ENCODE measurements at places on chromosomes 1 and 21.
A peak's percentile ranks its signal among the peaks of the same experiment; 100 is the strongest.

DNA sequence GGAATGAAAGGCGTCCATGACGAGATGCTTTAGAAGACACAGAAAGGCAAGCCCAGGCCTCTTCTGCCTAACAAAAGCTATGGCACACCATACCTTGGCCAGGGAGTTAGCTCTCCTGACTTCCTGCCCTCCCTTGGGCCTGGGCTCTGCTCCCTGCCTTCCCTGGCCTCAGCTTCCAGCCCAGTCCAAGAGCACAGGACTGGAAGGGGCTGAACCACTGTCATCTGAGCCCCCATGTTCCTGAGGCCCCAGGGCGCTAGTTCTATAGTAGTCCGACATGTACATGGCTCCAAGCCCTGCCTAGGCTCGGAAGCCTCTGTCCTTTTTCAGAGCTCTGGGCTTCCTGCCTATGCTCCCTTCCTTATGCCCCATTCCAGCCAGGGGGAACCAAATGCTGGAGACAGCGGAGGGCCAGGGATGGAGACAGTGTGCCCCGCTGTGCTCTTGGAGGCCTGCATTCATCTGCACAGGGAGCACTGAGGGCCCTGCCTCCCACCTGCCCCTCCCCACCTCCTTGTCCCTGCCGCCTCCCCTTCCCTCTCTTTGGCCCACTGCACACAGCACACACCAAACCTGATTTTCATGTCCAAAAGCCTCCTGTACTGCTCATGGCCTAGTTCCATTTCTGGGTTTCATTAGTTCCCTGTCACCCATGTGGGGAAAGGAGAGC is 240.1 kb downstream of the RHOU start:
- DNase-seq = no peak

DNA sequence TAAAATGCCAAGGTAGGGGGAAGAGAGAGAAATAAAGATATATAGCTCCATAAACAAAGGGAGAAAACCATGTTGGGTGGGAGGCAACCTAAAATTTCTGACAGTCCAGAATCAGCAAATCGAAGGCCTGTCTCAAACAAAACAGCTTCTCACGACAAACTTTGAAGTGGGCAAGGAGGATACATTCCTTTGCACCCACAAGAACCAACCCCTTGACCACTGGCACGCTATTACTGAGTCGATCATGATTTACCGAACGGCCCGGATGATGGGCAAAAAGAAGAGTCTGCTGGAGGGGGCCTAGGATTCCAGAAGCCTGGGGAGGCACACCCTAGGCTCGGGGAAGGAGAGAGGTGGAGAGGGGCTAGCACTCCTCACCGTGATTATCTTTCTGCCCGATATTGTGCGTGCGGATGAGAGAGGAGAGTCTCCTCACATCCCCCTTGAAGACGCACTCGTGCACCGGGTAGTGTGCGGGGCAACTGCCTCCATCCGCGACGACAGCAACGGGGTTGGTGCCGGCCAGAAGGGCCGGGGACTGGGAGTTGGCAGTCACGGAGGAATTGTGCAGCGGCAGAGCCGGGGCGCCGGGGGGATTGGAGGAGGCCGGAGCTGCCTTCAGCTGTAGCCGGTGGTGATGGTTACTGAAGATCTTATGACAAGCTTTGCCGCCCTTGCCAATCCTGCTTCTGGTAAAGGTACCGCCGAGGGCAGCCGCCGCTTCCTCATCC is 756 bp downstream of the ANKRD13C start:
- DNase-seq = peak; percentile 71

- DNase-seq = no peak
Observed at GRCh38 chr1:197783510-197783948, 8.2 kb upstream of the DENND1B start.

DNA sequence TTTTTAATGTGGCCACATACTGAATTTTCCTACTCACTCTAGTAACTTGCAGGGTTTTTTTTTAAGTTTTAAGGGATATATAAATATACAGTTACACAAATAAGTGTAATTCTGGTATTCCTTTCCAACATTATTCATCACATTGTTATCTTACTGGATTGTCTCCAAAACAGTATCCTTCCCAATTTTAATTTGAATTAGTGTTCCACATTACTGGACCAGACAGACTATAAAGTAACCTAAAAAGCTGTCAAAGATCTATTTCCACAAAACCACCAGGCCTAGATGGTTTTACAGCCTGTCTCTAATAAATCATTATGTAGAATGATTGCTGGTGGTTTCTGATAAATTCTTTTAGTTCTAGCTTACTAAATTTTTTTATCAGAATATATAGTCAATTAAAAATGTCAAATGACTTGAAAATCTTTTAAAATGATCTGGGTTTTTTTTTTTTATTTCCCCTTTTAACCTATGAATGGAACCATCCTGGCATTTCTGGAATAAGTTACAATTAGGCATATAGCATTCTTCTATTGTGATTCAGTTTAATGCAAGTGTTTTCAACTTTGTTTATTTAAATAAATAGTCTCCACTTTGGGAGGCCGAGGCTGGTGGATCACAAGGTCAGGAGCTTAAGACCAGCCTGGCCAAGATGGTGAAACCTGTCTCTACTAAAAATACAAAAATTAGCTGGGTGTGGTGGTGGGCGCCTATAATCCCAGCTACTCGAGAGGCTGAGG is 59.3 kb downstream of the PACC1 start:
- no peak for DNase-seq

- DNase-seq = no peak
Observed at GRCh38 chr1:93340090-93340489, 5.6 kb upstream of the DR1 start.

DNA sequence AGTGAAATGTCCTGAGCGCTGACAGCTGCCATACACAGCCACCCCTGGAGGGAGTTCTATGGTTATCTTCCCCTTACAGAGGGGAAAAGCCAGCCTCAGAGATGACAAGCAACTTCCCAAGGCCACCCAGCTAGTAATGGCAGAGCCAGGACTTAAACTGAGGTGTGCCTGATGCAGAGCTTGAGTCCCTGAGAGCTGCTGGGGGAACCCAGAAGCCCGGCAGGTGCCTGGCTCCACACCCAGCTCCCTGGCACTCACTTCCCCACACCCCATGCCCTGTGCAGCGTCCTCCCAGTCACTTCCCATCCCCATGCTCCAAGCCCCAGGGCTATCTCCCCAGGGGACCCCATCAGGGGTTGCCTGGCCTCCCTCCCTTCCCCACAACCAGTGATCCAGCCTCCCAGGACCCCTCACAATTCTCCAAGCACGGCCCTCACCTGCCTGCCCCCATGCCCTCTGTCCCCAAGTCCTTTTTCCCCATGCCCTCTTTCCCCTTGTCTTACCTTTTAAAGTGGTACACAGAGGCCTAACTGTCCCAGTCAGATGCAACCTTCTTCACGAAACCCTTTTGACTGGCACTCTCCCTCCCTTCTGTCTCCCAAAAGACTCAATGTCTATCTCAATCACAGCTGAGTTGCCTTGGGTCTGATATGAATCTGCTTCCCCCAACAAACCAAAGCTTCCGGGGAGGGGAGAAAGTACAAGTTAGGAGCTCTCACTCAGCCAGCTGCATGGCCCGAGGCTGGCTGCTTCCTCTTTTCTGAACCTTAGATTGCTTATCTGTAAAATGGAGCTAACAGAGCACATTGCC is 39.8 kb upstream of the LRP8 start:
- no peak for DNase-seq

DNA sequence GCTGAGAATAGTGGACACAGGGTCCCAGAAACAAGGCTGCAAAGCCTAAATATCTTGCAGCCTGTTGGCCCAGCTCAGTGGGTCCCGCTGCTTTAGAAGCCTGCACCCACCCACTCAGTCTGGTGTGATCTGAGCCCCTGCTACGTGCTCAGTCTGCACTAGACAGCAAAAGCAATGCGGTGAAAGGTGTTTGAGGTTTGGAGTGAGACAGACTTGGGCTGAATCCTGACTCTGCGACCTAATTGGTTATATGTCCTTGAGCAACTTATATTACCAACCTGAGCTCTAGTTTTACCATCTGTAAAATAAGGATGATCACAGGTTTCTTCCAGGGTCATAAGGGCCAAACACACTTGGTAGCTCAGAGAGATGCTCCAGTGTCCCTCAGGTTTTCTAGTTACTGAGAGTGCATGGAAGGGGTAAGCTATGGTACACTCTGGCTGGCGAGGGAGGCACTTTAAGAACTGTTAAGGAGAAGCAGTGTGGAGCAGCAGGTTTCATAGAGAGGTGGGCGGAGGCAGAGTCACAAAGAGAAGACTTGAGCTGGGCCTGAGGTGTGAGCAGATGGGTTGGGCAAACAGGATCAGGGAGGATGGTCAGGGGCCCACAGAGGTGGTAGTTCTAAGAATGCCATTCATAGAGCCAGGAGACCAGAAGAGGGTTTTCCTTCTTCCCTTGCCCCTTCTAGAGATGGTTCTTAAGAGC is 10.1 kb downstream of the TMEM200B start:
- DNase-seq = no peak

- no peak for DNase-seq
Observed at GRCh38 chr1:178155481-178156255, 61.8 kb downstream of the RASAL2 start.

DNA sequence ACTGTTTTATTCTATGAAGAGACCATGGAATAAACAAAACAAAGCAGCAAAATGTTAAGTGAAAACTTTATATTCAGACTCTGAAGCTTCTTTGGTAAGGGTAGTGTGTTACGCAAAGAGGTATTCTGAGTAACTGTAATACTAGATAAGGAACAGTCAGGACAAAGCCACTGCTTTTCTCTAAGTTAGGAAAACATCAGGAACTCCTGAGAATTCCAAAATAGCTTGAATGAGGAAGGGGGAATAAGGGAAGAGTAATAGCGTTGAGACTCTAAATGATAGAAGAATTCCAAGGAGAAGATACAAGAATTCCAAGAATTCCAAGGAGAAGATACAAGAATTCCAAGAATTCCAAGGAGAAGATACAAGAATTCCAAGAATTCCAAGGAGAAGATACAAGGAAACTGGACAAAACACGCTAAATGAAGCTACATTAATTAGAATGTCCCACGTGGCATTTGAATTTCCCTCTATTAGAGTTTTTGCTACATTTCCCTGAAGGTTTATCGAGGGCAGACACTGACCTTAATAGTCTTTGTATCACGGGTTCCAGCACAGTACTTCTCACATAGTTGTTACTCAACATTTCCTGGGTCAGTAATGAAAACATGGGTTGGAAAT is 71.5 kb downstream of the SMYD3 start:
- DNase-seq = no peak

- DNase-seq = peak; percentile 50
Observed at GRCh38 chr1:62358665-62359373, 39.6 kb upstream of the KANK4 start.

- no peak for DNase-seq
Observed at GRCh38 chr1:235054936-235055335, 73.7 kb downstream of the TOMM20 start.

DNA sequence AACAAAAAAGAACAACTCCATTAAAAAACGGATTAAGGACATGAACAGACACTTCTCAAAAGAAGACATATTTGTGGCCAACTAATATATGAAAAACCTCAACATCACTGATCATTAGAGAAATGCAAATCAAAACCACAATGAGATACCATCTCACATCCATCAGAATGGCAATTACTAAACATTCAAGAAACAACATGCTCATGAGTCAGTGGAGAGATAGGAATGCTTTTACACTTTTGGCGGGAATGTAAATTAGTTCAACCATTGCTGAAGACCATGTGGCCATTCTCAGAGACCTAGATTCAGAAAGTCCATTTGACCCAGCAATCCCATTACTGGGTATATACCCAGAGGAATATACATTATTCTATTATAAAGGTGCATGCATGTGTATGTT is 1442.6 kb upstream of the B3GALT2 start:
- no peak for DNase-seq

- DNase-seq = no peak
Observed at GRCh38 chr21:36693489-36694030, 5.4 kb upstream of the SIM2 start.

DNA sequence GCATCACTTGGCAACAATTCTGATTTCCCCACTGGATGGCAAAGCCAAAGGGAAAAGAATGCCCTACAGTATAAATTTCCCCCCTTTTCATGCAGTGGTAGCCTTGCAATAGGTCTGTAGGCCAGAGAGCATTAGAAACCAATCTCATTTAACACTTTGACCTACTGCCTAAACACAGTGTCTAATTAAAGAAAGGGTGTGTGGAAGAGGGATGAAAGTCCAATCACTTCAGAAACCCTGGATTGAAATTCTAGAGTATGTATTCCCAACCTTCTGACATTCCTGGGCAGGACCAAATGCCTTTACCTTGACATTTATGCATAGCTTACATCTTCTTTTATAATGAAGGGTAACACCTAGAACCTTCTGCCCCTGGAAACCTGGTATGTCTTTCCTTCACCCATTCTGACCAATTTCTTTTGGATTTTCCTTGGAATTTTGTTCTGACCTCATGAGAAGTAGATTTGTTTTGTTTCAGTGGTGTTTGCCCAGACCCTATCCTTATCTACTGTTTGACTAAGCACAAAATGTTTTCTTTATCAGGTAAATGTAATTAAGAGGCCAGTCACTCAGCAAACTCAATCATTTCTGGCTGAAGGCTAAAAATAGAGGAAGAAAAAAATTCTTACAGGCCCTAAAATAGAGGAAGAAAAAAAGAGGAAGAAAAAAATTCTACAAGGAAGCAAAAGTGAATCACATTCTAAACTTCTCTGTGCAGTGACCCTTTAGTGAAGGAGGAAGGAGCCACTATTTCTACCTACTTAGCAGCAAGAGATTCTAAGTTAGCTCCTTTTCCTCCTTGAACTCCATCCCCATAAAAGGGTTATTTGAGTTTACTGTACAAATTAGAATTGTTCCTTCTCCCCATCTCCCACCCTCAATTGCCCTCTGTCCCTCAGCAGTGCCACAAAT is 129.5 kb upstream of the DSCAM start:
- DNase-seq = no peak

DNA sequence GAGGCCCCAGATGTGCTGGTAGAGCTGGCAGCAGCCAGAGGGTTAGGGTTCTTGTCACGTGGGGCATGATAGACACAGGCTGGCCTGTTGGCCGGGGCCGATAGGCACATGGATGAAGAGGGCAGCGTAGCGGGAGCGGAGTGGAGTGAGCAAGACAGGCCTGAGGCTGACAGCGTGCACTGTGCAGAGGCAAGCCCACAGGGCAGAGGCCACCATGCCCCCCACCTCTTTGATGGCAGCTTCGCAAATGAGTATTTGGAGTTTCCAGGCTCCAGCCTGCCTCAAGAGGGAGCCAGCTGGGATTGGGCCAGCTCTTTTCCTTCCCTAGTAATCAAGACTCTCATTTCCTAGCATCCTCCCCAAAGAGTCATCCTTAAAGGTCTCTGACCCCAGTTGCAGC is 43.5 kb downstream of the TMCC2 start:
- DNase-seq = no peak

DNA sequence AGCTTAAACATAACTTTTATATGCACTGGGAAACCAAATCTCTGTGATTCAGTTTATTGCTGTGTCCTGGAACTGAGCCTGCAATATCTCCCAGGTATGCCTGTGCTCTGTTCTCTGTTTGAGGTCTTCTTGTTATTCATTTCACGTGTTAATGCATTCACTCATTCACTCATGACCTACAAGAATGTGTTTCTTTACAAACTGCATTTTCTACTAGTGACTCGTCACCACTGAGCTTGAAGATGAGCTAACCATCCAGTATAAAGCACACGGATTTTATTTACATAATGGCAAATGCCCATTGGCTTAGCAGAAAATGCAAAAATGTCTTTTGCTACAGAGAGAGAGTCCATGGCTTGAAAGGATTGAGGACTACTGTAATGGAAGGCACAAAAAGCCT is 75.0 kb upstream of the DUSP10 start:
- DNase-seq = no peak

GRCh38 chr1:147497826-147498225 is 43.5 kb upstream of the BCL9 start:
- DNase-seq = no peak

- no peak for DNase-seq
Observed at GRCh38 chr1:241773991-241774390, 74.0 kb upstream of the EXO1 start.
